ENCODE measurements at places on chromosomes 13 and 19.

- DNase-seq: no peak
These were observed 12.0 kb upstream of the TNFSF11 start for GRCh38 chr13:42561752-42562467.

GRCh38 chr19:42366673-42367072 is 23.4 kb downstream of the CNFN start:
- no peak for DNase-seq

- no peak for DNase-seq
These were observed 3.8 kb upstream of the SLC25A42 start for GRCh38 chr19:19059837-19060611.

GRCh38 chr13:74289861-74290773 is 155.9 kb upstream of the KLF12 start:
- DNase-seq: no peak

DNA sequence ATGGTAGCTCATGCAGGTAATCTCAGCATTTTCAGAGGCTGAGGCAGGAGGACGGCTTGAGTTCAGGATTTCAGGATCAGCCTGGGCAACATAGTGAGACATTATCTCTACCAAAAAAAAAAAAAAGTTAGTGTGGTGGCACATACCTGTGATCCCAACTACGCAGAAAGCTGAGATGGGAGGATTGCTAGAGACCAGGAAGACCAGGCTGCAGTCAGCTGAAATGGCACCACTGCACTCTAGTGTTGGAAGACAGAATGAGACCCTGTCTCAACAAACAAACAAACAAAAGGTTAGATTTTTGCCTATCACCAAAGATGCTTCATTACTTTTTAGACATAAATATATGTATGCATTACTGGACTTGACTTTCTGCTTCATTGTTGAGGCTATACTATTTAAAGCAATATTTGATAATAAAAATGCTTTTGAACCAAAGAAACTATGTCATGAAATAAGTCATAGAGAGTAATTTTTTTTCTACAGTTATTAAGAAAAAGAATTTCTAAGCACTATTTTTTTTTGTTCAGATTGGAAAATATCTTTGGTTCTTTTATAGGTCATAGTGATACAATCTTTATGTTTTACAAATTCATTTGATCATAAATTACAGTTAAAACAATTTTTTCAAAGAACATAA is 1180.1 kb upstream of the ATXN8OS start:
- DNase-seq: no peak

DNA sequence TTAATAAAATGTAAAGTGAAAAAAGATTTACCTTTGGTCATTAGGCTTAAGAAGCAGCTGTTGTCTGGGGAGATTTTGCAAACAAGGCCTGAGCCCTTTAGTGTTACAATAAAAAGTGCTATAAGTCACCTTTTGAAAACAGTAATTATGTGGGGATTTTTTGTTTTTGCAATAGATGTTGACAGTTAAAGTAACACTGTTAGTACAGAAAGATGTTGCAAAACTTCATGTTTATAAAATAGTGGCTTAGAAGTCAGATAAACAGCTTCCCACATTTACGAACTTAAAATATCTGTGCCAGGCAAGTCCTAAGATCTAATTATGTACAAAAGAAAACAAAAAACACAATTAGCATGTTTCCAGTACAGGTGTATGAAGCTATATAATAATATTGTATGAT is 138.0 kb upstream of the IRS2 start:
- no peak for DNase-seq

- no peak for DNase-seq
These were observed 391.9 kb downstream of the COG6 start for GRCh38 chr13:40047322-40047771.

DNA sequence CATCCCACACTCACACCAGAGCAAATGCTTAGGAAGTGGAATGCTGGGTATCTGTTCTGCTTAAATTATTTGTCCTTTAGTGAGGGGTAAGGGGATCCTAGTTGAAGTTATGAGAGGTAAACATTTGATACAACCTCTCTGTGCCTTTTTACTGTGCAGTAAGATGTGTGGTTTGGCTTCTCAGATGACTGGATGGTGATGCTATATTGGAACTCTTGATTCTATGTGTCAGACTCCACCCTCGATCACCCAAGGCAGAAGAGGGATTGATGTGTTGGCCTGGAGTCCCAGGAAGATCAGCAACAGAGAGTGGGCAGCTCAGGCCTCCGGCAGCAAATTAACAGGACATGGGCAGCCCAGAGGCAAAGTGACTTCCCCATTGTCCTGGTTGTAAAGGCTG is 66.7 kb downstream of the SIPA1L3 start:
- DNase-seq: no peak

DNA sequence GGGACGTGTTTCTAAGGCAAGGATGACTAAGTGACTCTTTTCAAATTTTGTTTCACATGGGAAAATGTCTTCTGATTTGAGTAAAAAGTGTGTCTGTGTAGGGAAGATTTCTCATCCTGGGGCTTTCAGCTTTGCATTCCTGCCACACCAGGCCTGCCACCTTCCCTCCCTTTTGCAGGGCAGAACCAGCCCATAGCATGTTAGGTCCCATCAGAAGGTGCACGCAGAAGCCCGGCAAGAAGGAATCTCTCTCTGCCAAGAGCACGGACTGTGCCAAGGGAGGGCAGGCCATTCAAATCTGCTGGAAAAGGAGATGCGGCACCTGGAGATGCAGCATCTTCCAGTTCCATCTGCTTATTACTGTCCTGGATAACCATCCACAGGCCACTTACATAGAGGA is 212.0 kb downstream of the SLC7A1 start:
- no peak for DNase-seq

GRCh38 chr19:4951656-4952055 is 17.3 kb upstream of the KDM4B start:
- no peak for DNase-seq

DNA sequence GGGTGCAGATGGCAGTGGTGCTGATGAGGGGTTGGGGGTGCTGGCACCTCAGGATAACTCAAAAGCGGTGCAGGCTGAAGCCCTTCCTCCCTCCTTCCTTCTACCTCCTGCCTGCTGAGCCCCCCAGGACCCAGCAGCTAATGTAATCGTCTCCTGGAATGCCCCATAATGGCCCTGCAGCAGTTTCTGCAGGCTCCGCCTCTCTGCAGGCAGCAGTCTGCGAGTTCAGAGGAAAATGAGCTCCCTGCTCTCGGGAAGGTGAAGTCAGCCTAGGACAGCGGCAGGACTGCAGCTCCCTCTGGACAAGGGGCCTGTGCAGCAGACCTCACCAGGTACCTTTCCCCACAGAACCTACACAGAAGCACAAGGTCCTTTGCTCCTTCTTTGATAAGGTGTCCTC is 130.9 kb downstream of the ZDHHC20 start:
- DNase-seq: no peak
